ENCODE measurements at places on chromosomes 4 and X.

- DNase-seq: no peak
Measured at GRCh38 chr4:47109379-47109778, 78.0 kb downstream of the GABRB1 start.

DNA sequence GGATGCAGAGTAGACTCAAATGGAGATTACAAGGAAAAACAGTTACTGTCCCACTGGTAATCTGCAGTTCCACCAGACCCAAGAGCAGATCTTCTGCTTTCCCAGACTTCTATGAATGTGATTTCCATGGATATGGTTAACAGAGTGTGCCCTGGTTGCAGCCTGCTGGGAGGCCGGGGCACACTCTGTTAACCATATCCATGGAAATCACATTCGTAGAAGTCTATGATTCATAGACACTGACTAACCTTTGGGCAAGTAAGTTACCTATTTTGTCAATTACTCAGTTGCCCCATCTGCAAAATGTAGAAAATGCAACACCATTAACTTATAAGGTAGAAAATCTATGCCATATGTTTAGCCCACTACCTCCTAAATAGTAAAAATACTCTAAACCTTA, 443.1 kb upstream of the PITX2 start:
- no peak for DNase-seq

- DNase-seq: no peak
Measured at GRCh38 chr4:47692691-47693090, 145.2 kb downstream of the CORIN start.

GRCh38 chr4:137180349-137180748, 351.9 kb downstream of the PCDH18 start:
- no peak for DNase-seq

DNA sequence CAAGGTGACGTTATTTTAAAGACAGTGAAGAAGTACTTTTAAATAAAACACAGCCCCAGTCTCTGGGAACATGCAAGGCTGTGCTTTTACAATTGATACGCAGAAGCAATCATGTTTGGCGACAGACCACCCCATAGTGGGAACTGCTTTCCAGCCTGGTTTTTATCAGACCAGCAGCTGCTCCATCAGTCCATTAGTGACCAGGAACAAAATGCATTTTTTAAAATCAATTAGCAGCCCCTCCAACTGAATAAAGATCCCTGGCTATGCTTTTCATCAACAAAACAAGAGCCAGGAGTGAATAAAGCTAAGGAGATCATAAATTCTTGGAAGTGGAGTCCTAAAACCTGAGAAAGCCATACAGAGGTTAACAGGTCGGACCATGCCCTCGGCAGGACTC, 153.0 kb upstream of the TENM3 start:
- DNase-seq: no peak

DNA sequence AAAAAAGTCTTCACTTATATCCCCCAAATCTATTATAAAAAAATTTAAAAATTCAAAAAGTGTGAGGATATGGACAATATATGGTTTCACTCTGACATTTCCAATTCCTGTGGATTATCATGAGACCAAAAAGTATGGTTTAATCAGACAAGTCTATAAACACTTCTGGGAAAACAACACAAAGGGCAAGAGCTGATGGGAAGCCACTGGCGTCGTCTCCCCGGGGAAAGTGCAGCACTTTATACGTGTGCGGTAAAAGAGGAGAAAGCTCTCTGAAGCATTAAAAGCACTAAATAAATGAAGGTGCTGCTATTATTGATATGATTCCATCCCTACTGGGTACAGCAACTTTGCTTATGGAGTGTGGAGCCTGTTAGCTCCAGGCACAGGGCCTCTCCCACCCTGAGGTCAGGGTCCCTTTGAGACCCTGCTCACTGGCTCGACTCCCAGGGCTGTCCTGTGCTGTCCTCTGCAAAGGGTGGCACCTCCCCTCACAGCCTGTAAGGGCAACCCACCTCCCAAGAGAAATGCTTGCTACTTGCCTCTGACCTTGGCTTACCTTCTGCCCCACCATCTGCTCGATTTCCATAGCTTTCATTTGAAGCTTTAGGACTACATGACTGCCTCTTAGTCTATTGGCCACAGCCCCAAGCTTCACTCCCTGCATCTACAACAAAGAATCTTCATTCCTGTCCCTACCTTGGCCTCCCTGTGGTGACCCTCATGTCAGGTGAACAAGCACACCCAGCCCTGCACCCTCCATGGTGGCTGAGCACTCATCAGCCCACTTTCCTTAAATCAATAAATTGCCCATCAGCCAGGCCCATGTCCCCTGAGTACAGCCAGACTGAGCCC, 248.6 kb downstream of the HNRNPD start:
- DNase-seq: no peak

DNA sequence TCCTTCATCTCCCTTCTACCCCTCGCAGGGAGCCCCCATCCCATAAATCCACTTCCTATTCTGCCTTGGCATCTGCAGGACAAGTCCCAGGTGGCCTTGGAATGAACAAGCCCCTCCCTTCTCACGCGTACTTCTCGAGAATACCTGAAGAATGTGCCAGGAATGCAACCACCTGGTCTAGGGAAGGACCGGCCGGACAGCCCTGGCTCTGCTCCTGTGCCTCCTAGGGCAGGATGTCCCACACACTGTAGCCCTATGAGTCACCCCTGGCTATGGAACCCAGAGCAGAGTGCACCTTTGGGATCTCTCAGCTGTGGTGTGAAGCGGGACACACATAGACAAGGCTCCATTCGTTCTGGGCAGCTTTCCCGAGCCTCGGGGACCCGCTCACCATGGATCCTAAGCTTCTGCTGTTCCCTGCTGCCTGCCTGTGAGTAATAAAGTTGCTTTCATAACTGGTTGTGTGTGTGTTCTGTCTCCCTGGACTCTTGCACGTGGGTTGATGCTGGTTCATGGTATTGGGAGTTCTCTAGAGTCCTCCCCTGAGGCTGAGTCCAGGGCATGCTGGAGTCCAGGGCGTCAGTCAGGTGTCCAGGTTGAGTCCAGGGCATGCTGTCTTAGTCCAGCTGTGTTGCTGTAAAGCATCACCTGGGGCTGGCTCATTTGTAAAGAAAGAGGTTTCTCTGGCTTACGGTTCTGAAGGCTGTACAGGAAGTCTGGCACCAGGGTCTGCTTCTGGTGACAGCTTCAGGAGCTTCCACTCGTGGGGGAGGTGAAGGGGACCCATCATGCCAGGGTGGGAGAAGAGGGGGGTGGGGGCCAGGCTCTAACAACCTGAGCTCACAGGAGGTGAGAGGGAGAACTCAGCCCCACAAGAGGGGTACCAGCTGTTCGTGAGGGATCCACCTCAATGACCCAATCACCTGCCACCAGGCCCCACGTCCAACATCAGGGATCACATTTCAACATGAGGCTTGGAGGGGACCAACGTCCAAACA, 7.4 kb upstream of the PDE6B start:
- DNase-seq: no peak

DNA sequence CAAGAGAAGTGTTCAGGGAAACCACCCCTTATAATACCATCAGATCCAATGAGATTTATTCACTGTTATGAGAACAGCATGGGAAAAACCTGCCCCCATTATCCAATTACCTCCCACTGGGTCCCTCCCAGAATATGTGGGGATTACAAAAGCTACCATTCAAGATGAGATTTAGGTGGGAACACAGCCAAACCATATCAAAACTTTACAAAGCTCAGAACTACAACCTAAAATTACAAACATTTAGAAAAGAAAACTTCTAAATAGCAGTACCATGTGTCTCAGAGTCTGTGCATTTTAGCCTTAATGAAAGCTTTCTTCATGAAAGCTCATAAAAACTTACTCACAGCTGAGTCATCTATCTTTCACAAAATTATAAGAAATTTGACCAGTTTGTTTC, 1442.8 kb upstream of the PCDH7 start:
- no peak for DNase-seq

DNA sequence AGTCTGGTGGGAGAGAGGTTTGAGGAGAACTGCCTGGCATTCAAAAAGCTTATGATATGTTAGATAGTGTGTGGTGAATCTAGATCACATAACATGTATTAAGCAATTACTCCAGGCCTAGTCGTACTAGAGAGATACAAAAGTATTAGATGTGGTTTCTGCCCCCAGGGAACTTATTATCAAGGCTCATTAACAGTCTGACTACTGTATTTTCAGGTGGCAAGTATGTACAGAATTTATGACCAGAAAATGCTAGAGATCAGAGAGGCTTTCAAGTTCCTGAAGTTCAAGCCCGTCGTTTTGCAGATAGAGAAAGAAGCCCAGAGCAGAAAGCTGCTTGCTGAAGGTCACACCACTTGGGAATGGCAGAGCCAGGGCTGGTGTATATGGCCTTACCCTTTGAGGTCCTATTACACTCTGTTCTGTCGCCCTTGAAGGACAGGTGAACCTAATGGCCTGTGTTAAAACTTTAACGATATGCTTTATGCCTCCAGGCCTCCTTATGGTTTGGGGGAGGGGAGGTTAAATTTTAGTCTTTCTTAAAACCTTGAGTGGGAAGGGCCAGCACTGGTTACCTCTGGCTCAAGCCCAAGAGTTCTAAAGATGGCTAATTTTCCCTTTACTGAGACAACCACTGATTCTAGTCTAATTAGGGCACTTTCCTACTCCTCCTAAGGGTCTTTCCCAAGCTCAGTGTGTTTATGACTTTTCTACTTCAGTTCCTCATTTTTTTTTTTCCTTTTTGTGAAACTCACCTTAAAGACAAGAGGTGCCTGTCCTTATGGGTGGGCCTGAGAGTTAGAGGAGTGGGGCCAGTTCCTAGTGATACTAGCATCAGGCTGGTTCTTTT, 19.9 kb downstream of the TMEM164 start:
- no peak for DNase-seq

- no peak for DNase-seq
Measured at GRCh38 chrX:56366901-56367300, 134.7 kb downstream of the KLF8 start.

All from activated naive CD4-positive, alpha-beta T cell treated with anti-CD3 and anti-CD28 coated beads, Interleukin-2, amount 10 ng/mL, durations not matched to agents 7 days and 5 days (primary cell).